ENCODE measurements at places on chromosomes 6 and 20. TPM values are rescaled to one million over a fixed set of nuclear protein-coding genes. Genes with fewer than 3 reads are reported as not detected.

The KCNG1 gene
- 4.5 TPM for total RNA-seq

The C20orf144 gene
- total RNA-seq: 0.44 TPM

The TRIM26 gene
- 36.2 TPM for total RNA-seq

The LRRC1 gene
- 6.6 TPM for total RNA-seq

The PI16 gene
- not detected for total RNA-seq

The C20orf204 gene
- total RNA-seq: 2.3 TPM

- no peak for DNase-seq
Observed at GRCh38 chr6:25660512-25660911, 8.5 kb downstream of the SCGN start.

- no peak for DNase-seq
Observed at GRCh38 chr6:776528-776931, 83.6 kb upstream of the EXOC2 start.

DNA sequence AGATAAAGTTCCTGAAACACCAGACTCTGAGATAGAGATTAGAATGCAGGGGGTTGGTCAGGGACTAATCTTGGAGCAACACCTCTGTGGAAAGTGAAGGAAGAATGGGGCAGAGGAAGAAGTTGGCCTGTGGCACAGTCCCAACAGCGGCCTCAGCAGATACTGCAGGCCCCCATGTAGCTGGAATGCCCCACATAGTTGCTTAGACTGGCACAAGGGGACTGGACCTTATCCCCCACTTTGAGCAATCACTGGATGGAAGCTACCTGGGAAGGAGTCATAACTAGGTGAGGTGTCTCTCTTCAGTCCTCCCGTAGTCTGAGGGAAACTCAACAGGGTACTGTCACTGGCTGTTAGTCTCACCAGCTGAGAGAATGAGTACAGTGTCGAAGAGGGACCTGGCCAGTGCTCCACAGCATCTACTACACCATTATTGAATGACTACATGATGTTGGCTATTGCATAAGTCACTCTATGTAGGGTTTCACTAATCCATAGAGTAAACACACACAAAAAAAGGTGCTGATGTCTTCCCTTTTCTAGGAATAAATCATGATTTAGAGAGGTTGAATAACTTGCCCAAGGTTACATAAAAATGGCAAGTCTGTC, 47.5 kb downstream of the ADGRG6 start:
- no peak for DNase-seq

- DNase-seq: no peak
Observed at GRCh38 chr6:16130437-16130891, 1.6 kb downstream of the MYLIP start.

GRCh38 chr6:158969148-158969547, 30.9 kb downstream of the RSPH3 start:
- DNase-seq: no peak

DNA sequence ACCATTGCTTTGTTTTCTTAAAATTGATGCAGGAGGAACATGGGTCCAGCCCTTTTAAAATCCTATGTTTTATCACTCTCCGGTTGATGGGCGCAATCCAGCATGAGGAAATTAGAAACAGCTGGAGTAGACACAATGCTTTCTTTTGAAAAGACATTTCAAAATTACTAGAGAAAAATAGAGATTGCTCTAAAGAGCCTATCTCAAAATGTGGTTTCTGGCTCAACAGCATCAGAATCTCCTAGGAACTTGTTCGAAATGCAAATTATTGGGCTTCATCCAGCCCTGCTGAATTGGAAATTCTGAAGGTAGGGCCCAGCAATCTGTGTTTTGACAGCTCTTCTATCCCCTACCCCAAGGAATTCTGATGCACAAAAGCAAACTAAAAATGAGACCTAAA, 190.8 kb upstream of the BMP2 start:
- no peak for DNase-seq

DNA sequence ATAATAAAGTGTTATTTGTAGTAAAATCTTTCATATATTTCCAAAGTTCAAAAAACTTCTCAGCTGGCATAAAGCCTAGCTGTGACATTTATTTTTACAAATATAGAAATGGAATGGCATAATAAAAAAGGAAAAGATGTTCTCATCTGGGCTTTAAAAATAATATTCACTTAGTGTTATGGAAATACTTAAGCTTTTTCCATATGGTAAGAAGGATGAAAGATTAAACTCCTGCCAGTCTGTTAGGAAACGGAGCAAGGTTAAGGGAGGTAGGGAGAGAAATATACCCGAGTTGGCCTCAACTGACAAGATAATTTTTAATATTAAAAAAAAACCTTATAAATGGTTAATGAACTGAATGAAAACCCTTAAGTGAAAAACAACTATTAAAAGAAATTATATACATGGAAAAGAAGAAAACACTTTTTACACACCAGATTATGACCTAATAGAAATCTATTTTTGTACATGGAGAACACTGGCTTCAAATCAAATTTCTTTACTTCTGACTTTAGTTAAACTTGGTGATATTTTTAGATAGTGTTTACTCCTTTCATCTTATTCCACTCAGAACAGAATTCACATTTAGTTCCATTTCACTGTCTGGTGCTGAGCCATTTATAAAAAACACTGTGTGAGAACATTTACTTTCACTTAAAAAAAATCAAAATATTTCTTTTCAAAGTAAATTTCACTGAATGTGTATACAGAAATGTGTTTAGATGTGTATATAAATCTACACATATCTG, 137.0 kb downstream of the DST start:
- no peak for DNase-seq

DNA sequence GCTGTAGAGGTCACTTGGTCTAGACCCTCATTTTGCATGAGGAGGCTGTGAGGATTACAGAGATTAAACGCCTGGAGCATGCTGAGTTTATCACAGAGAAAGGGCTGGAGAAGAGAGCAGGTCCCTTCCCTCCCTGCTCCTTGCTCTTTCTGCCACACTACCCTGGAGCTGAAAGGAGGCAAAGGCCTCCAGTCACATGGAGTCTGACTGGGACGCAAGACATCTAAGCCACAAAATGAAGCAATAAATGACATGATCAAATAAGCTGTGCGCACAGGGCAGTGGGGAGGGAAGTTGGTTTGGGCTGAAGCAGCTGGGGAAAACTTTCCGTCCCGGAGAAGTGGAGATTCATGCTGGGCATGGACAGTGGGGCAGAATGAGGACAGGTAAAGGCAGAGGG, 33.3 kb downstream of the ATXN1 start:
- DNase-seq: no peak

DNA sequence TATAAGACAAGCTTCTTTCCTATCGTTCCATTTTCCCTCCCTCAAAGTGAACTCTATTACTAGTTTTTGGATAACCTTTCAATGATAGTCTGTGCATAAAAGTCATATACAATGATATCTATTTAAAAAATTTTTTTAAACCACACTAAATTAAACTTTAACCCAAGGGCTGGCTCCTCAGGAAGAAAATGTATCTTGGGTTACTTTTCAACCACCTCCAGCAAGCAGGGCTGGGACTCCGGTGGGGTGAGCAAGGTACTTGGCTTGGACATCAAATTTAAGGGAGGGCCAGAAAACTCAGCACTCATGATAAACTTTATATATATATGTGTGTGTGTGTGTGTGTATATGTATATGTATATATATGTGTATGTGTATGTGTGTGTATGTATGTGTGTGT, 13.9 kb upstream of the PPP1R3G start:
- no peak for DNase-seq

GRCh38 chr20:6081236-6081635, 27.4 kb upstream of the LRRN4 start:
- no peak for DNase-seq

DNA sequence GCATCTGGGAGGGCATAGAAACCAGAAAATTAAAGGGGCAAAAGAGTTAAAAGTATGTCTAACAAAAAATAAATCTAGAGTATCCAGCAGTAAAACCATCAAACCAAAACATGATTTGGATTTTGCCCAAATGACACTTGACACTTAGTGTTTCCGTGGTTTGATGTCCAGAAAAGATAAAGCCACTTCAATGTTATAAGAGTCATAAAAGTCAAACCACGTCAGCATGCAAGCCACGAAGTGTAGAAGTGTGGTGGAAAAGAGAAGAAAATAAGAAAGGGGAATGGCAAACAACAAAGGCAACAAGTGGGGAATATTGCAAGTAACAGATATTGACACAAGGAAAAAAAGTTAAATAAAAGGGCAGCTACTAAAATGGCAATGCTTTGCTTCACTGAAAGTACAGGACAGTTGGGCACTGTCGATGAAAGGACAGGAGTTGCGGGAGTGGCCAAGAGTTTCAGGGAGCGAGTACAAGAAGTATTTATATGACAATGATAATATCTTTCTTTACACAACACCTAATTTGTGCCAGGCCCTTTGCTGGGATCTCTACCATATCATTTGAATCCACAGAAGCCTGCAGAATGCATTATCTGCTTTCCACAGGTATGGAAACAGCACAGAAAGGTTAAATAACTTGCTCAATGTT, 6.3 kb upstream of the HDDC2 start:
- no peak for DNase-seq

GRCh38 chr20:2750491-2751251, 49.8 kb downstream of the CPXM1 start:
- no peak for DNase-seq

DNA sequence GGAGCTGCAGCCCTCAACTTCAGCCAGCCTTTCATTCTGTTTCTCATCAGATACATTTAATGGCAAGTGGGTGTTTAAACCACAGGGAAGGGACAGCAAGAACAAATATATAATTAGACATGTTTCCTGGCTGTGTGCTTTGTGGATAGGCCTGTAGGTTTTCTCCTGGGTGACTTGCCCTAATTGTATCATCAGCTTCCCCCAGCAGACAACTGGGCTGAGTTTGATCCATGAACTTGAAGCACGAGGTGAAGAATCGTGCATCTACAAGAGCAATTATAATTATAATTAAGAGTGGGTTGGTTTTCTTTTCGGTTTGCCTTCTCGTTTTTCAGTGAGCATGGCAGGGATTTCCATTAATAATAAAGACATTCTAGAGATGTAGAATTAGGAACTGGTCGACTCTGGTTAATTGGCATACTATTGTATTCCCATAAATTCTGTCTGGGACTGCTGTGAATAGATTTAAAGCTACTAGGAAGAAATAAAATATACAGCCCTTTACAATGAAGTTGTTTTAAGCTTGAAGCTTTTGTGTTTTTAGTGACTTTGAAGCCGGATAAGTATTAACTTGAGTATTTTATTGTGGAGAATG, 1052.2 kb downstream of the KIF16B start:
- DNase-seq: no peak

- no peak for DNase-seq
Observed at GRCh38 chr20:41145821-41146620, 8.7 kb downstream of the PLCG1 start.

DNA sequence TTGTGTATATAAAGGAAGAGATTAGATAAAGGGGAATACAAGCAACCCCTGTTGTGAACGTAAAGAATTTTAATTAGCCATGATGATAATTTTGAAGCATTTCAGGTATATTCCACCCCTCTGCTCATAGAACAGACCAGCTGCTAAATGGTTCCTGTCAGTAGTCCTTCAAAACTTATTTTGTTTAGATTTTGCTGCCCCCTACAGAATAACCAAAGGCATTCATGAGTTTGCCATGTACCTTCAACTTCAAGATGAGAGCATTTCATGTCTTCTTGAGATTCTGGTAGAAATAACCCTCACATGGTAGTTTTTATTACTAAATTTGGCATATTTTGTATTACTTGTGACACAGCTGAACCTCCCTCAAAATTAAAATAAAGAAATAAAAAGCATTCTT, 1586.7 kb downstream of the HACE1 start:
- no peak for DNase-seq

DNA sequence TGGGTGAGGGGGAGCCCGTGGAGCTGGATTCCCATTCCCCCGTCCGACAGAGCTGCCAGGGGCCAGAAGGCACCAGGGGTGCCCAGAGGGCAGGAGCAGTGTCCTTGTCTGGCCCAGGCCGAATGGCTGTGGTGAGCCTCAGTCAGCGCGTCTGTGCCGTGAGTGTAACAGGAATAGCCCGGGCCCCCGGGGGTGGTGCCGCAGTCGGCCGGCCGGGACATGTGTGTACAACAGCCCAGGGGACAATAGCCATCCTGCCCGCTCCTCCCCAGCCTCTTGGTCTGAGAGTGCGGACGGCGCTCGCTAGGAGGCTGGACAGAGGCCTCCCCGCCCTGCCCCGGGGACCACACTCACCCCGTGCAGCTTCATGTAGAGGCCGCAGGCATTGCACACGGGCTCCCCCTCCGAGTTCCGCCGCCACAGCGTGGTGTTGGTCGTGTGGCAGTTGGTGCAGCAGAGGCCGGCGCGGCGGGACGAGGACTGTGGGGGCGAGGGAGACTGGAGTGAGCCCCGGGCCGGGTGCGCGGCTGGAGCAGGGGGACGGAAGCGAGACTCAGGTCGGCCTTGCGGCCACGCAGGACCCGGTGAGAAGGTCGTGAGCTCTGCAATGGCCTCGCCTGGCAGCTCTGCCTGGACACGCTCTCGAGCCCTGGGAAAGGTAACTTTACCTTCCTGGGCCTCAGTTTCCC, 9.6 kb downstream of the GATA5 start:
- DNase-seq: no peak

DNA sequence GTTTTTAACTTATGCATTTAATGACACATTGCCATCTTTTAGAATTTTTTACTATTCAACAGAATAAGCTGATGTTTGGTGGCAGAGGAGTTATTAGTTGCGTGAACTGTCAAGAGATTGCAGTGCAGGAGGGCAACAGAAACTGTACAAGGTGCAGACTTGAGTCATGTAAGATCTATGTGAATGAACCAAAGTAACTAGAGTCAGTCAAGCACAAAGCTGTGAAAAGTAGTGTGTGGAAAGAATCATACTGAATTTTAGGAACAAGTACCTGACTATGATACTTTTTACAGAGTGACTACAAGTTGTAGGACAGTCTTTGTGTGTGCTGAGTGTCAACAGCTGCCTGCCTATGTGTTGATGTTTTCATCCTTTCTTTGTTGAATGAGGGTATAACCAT, 2.7 kb upstream of the C6orf163 start:
- DNase-seq: no peak

GRCh38 chr6:66699385-66699784, 992.4 kb upstream of the EYS start:
- no peak for DNase-seq

DNA sequence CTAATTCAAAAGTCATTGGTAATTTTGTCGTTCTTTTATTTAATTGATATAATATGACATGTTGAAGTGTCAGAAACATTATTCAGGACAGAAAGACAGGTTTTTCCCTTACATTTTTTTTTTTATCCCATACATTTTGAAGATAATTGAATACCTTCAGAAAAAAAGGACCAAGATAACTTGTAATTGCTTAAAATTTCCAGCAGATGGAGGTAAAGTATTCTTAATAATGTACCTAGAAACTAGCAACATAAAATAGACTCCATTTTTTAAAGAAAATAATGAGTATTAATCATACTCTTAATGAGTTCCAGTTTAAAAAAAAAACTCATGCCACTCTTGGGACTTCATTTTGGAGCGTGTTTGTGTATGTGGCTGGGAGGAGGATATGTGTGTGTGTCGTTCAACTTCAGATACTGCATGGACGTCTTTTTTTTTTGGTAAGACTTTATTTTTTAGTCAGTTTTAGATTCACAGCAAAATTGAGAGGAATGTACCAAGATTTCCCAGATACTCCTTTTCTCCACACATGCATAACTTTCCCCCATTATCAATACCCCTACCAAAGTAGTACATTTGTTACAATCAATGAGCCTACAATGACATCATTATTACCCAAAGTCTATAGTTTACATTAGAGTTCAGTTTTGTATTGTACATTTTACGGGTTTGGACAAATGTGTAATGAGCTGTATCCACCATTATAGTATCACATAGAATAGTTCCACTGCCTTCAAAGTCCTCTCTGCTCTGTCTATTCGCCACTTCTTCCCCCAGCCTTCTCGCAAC, 79.4 kb downstream of the ROS1 start:
- no peak for DNase-seq

GRCh38 chr6:87623248-87623647, 33.3 kb downstream of the ORC3 start:
- no peak for DNase-seq
